ENCODE measurements at places on chromosomes 12 and 14.
A peak's percentile ranks its signal among the peaks of the same experiment; 100 is the strongest.

DNA sequence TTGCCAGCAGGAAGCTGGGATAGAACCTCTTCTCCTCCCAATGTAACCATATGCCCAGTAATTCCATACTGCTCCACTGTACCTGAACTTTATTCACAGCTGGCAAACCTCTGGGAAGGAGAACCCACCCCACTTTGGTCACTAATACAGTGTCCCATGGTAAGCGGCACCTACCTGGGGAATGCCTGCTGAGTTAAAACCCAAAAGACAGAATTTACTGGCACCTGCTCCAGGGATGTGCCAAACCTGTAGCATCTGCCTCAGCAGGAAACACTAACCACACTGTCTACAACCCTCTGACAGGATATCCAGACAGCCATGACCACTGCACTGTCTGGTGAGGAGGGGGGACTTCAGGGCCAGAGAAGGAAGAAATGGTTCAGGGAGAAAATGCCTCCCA is 26.6 kb downstream of the DDX24 start:
- no peak for DNase-seq

DNA sequence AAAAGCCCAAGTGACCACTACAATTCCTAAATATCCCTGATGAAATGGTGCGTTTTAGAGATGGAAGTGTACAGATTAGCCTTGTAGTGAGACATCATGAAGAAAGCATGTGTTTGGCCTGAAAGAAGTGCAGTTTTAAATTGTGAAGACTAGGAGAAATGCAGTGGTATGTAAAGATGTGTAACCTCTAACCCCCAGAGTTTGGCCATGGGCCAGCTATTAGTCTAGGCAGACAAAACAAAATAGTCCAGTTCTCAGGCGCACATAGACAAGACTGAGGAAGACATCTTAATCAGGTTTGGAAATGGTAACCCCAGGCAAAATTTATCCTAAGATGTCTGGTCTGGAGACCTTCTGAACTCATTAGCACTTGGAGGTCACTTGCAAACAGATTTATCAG is 23.4 kb downstream of the WBP11 start:
- no peak for DNase-seq

DNA sequence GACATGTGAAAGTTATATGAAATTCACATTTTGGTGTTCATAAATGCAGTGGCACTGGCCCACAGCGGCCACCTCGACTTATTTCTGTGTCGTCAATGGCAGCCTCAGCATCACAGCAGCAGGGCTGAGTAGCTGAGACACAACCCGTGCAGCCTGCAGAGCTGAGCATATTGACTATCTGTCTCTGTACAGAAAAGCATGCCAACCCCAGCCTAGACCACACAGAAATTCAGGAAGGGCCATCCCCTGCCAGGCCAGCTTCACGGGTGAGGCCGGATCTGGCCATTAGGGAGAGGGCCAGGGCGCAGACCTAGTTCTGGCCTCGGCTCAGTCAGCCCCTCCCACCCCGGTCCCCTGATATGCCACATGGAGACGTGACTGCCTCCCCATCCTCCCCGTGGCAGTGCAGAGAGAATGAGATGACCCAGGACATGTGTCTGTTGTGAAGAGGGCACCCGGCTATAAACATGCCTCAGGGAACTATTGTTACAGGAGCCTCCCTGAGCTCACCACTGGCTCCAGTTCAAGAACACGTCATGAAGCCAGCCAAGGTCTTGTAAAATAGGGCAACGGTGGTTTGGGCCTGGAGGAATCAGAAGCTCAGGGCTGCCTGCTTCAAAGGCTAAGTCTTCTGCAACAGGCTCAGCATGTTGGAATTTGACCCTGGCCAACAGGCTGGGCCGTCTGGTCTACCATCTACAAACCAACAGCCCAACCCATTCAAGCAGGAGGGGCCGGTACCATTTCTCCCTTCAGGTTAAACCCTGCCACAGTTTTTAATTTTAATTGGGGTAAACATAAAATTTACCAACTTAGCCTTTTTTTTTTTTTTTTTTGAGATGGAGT is 25.5 kb downstream of the SCARB1 start:
- peak; percentile 78 for DNase-seq

GRCh38 chr12:43730283-43730682 is 28.3 kb downstream of the PUS7L start:
- no peak for DNase-seq

- DNase-seq = peak; percentile 32
Observed at GRCh38 chr12:21607701-21608100, 3.1 kb upstream of the GYS2 start.

- DNase-seq = peak; percentile 41
Observed at GRCh38 chr14:90969531-90970166, 90.8 kb downstream of the RPS6KA5 start.

DNA sequence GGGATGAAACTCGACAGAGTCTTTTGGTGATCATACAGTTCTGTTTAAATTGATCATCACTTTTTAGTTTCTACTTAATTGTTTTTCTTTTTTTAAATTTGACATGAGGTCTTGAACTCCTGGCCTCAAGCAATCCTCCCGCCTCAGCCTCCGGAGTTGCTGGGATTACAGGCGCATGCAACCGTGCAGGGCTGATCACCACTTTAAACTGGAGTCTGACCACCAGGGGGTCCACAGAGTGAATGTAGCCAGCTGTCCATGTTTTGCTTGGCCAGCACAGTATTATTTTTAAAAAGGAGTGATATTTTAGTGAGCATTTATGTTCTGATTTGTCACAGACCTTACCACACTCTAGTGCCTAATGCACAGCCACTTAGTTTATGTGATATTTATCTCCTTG is 10.7 kb downstream of the DAAM1 start:
- DNase-seq = no peak

DNA sequence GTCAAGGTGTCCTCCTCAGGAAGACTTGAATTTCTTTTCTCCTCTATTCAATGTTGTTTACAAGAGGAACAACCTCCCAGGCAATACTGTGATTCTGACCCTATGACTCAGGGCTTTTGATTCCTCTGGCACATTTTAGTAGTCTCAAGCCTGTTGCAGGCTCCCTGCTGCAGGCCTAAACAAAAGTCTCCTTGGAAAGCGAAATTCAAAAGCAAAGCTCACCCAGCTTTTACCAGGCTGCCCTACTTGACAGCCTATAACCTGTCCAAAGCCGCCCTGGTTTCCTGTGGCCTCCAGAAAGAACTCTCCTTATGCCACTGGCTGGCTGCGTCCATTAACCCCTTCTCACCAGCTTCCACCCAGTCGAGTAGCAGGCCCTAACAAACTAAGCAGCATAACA is 11.6 kb downstream of the FGD6 start:
- DNase-seq = no peak

- no peak for DNase-seq
Observed at GRCh38 chr12:66724616-66725015, 45.7 kb upstream of the GRIP1 start.

DNA sequence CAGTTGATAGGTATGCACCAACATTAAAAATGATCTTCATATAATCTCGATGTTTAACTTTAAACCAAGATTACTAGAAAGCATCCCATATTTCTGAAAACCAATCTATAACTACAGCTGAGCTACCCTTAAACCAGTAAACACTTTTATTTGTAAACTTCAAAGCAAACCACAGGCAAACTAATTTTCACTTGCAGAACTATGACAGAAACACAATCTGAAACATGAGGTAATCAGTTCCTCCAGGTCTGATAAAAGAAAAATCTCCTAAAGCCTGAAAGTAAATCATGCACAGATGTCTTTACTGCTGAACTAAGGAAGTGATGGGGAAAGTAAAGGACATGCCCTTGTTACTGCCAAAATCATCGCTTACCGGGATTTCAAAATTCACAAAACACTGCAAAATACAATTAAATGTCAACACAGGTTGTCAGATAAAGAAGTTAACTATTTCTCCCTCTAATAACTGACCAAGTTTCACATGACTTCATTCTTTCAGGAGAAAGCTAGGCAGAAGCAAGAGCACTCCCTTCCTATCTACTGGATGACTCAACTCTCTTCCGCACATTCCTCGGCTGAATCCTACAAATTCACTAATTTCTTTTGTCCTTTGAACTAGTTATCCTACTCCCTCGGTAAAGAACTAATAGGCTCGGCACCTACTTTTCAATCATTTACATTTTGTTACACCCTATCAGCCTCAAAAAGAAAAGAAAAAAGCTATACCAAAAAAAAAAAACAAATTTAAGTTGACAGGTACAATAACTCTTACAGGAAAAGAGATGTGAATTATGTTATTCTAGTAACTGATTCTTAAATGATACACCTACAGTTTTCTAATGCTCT is 1.4 kb downstream of the EEA1 start:
- peak; percentile 49 for DNase-seq

- DNase-seq = no peak
Observed at GRCh38 chr12:87086118-87086891, 830.1 kb upstream of the MGAT4C start.

GRCh38 chr14:106850913-106851825 is 1324.8 kb downstream of the TMEM121 start:
- no peak for DNase-seq

- DNase-seq = no peak
Observed at GRCh38 chr12:99870085-99870484, 114.7 kb downstream of the ANKS1B start.

DNA sequence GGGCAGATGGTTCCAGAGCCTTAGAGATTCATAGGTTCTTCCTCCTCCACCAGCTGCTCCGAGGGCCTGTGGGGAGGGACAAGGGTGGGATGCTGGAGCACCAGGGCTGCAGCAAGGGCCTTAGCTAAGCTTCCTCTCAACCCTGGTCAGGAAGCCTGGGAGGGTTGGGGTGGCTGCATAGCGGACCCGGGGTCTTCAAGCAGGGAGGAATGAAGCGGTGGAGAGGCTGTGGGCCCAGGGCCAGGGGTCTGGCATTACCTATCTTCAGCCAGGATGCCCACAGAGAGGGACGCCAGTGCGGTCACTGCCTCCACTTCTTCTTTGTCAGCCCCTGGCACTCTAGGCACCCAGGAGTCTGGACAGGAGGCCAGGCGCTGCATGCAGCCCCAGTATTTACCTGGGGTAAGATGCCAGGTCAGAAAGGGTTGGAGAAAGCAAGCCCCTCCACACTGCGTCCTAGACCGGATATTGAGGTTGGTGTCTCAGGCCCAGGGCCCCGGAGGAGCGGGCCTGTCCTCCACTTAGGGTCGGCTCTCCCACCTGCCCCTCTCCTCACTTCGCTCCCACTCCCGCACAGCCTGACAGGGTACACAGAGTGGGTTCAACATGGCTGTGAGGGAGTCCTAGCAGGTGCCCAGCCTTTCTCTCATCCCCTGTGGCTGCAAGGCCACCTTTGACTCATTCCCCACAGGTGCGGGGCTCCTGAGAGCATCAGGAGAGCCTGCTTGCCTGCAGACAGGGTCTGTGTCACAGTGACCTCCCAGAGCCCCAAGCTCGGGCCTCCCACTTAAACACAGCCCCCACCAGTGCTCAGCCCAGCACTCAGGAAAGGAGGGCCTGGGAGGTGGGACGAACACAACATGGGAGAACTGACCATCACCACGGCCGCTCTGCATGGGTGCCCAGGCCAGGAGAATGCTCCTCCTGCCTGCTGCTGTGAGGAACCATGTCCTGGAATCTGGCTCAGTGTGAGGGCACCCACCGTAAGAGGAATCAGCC is 11.1 kb downstream of the SLC48A1 start:
- no peak for DNase-seq

- DNase-seq = no peak
Observed at GRCh38 chr12:128693115-128693514, 130.6 kb downstream of the SLC15A4 start.

DNA sequence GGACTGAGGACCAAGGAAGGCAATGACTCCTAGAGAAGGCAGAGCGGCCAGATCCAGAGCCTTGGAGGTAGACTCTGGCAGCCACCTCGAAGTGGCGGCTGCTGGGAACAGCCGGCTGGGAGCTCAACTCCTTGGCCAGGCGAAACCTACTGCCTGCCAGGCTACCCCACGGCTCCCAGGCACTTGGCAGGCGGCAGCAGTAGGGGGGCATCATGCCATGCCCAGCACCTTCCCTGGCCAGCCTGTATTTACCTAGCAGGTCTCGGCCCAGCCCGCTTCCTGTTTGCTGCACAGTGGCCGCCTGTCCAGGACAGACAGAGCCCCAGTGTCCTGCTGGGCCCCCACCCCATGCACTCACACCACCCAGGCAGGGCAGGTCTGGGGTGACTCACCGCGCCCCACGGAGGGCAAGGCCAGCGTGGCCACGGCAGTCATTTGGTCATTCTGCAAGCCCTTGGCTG is 10.2 kb downstream of the TRPV4 start:
- DNase-seq = peak; percentile 43

DNA sequence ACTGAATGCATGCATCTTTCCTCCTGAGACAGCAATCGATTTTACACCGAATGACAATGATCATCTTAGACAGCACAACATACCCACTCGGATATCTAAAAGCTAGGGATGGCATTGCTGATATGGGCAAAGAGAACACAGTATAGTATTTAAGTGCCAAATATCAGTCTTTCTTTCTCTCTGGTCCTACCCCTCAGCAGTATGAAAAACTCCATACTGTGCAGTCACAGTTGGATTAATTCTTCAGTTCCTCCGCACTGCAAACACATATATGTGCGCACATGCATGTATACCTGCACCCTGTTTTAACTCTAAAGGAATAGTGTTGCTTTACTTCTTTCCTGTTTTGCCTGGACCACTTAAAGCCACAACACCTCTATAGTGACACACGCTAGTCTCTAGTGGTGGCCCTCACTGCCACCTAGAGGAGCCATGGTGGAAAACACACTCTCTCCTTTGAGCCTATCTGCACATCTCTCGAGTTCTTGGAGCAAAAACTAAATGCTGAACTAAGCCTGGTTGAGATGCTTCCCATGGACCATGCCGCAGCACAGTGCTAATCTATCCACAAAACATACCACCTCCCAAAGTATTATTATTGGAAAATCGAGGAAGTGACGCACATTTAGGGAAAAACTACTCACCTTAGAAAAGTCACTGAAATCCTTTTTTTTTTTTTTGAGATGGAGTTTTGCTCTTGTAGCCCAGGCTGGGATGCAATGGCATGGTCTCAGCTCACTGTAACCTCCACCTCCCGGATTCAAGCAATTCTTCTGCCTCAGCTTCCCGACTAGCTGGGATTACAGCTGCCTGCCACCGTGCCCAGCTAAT is 11.9 kb downstream of the TMEM52B start:
- peak; percentile 72 for DNase-seq

- no peak for DNase-seq
Observed at GRCh38 chr14:86299994-86300393, 770.0 kb downstream of the FLRT2 start.

GRCh38 chr12:104522985-104523722 is 66.4 kb downstream of the CHST11 start:
- peak; percentile 28 for DNase-seq

DNA sequence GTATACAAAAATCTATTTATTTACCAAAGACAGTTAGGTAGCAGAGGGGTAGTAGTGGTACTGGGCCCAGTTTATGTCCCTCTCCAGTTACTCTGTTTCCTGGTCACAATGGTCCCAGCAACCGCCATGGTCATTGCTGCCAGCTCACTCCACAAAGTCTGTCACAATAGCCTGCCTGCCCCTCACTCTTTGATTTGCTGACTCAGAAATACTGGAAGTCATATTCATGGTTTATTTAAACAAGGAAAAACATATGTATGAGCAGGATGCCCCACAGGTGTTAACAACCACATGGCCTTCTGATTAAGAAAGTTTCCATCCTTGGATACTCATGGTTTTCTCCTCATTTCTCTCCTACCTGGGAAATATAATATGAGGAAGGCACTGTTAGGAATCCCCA is 49.2 kb downstream of the TSHR start:
- no peak for DNase-seq

GRCh38 chr12:105481392-105482300 is 151.2 kb downstream of the C12orf75 start:
- DNase-seq = no peak

Measured in tongue (tissue), 3 donors.